ENCODE measurements at places on chromosomes 4 and X.

DNA sequence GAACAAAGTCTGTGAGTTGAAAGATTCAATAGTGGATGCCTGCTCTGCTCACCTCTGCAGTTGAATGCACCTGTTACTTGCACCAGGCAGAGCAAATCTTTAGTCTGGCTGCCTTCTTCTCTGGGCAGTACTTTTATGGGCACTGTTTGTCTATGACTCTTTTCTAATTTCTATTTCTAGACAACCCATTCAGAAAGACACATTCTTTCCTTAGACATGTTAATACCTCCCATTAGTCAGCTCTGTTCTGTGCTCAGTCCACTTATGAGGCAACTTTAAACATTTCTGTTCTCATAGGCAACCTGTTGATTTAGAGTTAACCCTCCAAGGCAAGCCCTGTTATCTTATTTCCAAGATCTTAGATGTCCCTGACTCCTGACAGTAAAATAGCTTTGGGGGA, 108.9 kb downstream of the SYNPO2 start:
- DNase-seq, result no peak

GRCh38 chr4:89316211-89316610, 8.6 kb upstream of the GPRIN3 start:
- DNase-seq, result no peak

- DNase-seq, result no peak
Measured at GRCh38 chr4:8332891-8333331, 63.4 kb downstream of the HTRA3 start.

- DNase-seq, result no peak
Measured at GRCh38 chr4:185219551-185220344, 10.3 kb downstream of the SNX25 start.

DNA sequence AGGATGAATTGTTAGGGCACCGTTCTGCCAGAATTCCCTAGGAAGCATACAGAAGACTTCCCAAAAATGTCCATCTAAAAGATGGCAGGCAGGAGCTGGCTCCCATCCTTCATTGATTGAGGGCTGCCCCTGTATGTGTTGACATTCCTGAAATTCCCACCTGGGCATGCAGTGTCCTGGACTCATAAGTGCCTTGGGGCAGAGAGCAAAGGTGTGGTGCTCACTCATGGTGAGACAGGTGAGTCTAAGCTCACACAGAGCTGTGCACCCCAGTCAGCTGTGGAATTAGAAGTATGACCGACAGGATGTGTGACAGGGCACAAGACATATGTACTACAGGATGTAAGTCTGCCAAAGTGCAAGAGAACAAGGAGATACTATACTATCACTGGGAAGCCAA, 271.9 kb downstream of the MID1IP1 start:
- no peak for DNase-seq

DNA sequence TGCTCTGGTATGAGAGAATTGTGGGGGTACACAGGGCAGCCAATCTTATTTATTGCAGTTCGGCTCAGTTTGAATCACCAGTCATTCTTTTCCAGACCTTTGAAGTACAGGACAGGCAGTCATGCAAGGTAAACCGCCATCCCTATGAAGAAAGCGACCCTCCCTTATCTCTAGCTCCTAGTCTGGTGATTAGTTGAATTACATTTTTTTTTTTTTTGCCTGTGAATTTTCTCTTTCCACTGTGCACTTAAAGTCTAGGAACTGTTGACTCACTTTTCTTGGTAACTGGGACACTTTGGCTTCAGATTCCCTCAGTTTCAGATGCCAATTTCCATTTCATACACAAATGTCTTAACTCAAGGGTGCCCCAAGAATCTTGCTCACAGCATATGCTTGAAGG, 82.4 kb upstream of the FAM9C start:
- no peak for DNase-seq

GRCh38 chr4:37650481-37650880, 35.7 kb downstream of the RELL1 start:
- no peak for DNase-seq

- no peak for DNase-seq
Measured at GRCh38 chr4:138736362-138736761, 279.2 kb upstream of the NOCT start.

DNA sequence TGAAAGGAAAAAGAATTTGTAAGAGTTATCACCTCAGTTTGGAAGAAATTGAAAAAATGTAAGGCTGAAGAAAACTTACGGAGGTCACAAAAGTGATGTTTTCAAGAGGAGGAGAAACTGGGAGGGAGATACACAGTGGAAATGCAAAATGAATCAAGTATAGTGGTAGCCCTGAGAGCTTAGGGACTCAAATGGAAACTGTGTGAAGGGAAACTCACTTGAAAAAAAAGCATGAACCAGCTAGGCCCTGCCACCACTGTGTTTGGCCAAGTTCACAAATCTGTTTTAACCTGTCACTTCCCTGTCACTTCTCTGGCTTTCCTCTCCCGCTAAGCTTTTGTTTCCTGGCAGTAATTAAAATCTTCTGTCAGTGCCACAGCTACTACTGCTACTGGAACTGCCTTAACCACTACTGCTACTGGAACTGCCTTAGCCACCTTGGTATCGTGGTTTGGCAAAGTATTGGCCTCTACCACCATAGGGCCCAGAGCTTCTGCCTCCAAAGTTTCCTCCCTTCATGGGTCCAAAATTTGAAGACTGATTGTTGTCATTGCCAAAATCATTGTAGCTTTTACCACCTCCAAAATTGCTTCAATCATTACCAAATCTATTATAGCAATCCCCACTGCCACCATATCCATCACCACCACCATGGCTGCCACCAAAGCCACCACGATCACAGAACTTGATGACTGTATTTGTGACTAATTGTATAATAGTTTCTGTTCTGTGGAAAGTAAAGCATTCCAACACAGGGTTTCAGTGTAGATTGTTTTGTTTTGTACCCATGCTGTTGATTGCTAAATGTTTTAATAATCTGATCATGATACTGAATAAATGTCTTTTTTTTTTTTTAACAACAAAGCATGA, 41.5 kb downstream of the SMARCA5 start:
- DNase-seq, result no peak

- DNase-seq, result no peak
Measured at GRCh38 chrX:84475596-84475995, 26.7 kb downstream of the HDX start.

DNA sequence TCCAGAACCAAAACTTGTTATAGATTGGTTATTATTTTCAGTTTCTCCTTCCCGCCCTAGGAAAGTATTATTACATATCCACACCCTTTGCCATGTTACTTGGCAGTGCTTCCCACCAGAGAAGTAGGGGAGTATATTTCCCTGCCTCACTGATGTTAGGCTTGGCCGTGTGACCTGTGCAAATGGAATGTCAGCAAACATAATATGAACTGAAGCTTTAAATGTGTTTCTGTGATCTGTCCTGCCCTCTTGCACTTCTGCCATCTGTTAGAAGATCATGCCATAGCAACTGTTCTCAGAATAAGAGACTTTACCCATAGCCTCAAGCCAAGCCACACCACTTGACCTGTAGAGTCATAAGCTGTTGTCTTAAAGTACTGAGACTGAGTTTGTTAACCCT, 36.7 kb upstream of the NEUROG2 start:
- no peak for DNase-seq

- DNase-seq, result no peak
Measured at GRCh38 chr4:175747250-175747649, 64.8 kb downstream of the GPM6A start.

GRCh38 chr4:22637306-22637705, 55.4 kb upstream of the GBA3 start:
- DNase-seq, result no peak

DNA sequence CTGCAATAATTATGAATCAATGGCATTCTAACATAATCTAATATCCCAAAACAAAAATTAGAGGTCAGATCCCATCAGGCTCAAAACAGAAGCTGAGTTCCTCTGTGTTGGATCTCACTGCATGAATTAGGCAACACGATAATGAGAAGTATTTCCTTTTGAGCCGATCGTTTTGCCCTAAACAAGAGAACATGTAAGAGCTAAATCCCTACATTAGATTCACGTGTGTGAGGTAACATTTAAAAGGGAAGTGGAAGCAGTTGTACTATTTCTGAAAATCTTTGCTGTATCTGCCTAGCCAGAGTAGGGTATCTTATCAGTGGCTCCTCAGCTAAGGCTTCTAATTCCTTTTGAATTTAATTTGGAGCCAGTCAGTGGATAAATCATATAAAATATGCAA, 115.6 kb downstream of the C4orf51 start:
- DNase-seq, result no peak

GRCh38 chr4:15006416-15007024, 4.2 kb downstream of the CPEB2 start:
- peak; percentile 34 for DNase-seq

GRCh38 chr4:4874254-4874653, 14.8 kb downstream of the MSX1 start:
- no peak for DNase-seq

DNA sequence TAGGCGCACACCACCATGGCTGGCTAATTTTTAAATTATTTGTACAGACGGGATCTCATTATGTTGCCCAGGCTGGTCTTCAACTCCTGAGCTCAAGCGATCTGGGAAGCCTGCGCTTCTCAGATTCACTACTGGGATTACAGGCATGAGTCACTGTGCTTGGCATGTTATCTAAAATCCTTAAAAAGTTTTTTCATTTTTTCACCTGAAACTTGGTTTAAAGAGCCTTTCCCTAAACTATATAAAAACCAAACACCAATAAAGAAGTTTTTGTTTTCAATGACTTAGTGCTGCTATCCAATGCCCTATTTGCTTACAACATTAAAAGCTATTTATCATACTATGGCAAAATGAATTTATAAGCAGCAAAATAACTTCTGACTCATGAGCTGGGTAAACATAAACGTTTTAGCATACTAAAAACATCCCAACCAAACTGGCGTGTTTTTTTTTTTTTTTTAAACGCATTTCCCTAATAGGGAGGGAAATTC, 127.8 kb downstream of the UBE2K start:
- DNase-seq, result no peak

DNA sequence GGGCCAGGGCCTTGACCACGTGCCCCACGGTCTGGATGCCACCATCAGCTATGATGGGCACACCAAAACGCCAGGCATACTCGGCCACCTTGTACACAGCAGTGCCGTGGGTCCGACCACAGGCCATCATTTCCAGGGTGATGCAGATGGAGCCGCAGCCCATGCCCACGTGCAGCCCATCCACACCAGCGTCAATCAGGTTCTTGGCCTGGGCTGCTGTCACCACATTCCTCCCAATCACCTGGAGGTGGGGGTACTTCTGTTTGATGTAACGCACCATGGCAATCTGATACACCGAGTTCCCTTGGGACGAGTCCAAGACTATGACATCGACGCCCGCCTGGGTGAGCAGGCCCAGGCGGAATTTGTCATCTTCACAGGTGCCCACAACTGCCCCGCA, 221.2 kb upstream of the ATP6AP2 start:
- no peak for DNase-seq

DNA sequence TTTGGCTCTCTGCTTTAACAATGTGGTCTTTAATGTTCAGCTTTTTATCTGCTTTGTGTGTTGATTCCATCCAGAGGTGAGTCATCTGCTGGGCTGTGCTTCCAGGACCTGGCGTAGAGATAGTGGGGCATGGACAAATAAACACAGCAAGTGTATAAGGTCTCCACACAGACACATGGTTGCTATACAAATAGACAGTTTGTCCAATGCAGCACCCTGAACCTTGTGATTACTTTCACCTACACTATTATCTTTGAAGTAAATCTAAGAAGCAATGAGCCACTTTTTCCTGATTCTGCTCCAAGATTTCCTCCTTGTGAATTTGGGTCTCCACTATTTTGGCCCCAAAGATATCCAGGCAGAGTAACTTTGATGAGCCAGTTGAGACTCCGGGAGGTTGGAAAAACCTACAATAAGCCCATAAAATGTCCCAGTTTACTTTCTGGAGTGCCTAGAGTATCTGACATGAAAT, 12.1 kb downstream of the PPARGC1A start:
- no peak for DNase-seq

DNA sequence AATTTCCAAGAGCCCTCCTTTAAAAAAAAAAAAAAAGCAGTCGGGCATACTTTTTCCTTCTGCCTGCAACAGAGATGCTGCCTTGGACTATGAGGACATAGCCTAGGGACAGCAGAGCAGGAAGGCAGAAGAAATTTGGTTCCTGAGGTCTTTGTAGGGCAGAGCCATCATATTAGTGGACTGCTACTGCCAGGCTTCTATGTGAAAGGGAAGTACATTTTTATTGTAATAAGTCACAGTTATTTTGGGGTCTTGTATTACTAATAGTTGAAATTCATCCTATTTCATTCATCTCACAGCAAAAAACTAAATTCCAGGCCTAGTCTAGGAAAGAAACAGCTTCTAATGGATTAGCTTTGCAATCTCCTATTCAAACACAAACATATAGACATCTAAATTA, 211.2 kb downstream of the NSUN7 start:
- no peak for DNase-seq

DNA sequence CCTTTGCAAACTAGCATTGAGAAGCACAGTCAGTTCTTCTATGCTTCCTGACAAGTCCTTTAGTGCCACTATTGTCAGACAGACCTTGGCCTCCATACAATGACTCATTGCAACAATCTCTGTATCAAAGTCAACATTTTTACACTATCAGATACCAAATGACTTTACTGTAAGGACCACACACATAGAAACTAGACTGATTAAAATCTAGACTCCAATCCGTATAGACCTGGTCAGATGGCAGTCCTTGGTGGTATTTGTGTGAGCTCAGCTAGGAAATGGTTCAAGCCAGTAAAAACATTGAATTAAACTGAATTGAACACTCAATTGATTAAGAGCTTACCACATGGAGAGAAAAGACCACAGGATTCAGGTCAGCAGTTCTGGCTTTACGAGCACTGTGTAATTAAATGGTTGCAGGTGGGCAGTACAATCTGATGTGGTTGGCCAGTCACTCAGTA, 549.8 kb upstream of the LCORL start:
- no peak for DNase-seq

DNA sequence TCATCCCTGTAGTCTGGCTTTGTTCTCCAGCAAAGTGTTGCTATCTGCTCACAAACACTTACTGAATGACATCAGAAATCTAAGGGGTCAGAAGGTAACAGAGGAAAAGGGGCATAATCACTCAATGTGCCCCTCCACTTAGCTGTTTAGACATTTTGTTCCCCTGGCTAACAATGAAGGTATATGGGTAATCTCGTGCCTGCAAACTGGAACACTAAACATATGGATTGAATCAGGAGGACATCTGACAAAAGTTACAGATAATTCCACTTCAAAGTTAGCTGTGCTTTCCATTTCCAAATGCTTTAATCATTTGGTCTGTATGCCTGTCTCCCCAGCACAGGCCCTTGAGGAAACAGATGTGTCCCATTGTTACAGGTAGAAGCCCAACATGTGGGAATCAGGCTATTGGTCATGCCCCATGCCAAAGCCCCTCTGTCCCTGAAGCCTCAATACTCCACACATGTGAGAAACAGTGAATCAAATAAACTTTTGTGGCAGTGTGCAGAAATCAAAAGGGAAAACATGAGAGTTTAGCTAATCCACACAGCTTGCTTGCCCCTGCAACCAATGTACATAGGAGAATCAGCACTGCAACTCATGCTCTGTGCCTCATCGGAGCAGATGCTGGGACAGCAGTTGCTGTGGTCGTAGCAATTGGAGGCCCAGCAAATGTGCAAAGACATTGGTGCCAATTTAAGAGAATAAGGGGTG, 111.7 kb downstream of the RNF150 start:
- DNase-seq, result no peak

Data from hematopoietic multipotent progenitor cell treated with erythropoietin and hydrocortisone succinate and interleukin-3 and kit ligand, for 8 days (in vitro differentiated cells).